Activated CD4-positive, alpha-beta T cell treated with anti-CD3 and anti-CD28 coated beads, Interleukin-2, amount 50 U/mL, for 4 hours (primary cell): ENCODE measurements at places on chromosomes 13 and 19.

GRCh38 chr19:49335071-49335783 lies at the start of gene CD37:
CD37 (plus strand) TSS chr19:49335406; CDS start chr19:49335541, 135 bp downstream.
- DNase-seq = peak; percentile 38

DNA sequence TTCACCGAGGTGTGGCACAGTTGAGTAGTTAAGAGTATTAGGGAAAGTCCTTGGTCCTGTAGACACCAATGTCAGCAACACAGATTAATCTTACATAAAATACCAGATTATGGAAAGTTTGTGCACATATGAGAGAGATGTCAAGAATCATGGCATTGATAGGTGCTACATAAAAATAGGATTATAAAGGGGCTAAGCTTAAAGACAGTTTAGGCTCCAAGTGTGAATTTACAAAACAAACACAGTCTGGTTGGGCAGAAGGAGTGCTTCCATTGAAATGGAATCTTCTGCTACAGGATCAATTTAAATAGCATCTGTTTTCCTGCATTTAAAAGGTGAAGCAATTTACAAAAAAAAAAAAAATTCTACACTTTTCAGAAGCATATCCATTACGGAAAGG lies 292.9 kb downstream of the DNAJC15 start:
- DNase-seq = no peak

- no peak for DNase-seq
Measured at GRCh38 chr13:113937527-113938180, 36.2 kb downstream of the C13orf46 start.

- no peak for DNase-seq
Measured at GRCh38 chr19:55300886-55301458, 17.2 kb downstream of the BRSK1 start.

GRCh38 chr19:1085676-1086442 lies 9.3 kb downstream of the POLR2E start:
- DNase-seq = no peak

- DNase-seq = no peak
Measured at GRCh38 chr19:2814426-2814825, 5.2 kb upstream of the ZNF554 start.

DNA sequence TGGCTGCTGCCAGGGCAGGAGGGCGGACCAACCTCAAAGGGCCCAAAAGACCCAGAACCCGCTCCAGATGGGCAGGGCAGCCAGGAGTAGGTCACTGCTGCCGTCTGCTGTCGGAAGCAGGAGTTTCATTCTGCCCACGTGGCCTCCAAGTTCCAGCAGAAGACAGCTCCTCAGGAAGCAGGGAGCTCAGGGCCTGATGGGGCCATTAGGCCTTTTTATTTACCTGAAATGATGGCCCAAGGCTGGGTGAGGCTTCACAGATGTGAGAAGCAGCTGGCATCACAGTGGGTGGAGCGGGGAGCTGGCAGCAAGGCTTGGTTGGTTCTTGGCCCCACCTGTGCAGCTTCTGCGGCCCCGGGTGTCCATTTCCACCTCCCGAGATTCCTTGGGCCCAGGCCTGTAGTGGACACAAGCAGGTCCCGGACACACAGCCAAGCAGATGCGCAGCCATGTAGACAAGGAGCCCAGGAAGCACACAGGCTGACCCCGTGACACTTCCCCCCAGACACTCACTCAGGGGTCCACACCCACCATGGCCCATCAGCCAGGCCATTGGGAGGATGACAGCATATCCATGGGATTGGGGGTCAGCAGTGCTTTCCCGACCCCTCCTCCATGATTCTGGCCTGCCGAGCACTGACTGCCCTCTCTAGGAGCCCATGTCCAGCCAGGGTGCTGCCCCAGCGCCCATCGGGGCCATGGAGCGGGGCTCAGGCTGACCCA lies 26.4 kb downstream of the C13orf46 start:
- no peak for DNase-seq

DNA sequence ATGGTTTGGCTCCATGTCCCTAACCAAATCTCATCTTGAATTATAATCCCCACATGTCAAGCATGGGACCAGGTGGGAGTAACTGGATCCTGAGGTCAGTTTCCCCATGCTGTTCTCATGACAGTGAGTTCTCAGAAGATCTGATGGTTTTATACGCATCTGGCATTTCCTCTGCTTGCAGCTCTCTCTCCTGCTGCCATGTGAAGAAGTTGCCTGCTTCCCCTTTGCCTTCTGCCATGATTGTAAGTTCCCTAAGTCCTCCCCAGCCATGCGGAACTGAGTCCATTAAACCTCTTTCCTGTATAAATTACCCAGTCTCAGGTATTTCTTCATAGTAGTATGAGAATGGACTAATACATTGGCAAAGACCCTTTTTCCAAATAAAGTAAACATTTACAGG lies 96.8 kb downstream of the TSHZ3 start:
- DNase-seq = no peak

GRCh38 chr13:95607366-95607765 lies 37.1 kb downstream of the DZIP1 start:
- no peak for DNase-seq

- no peak for DNase-seq
Measured at GRCh38 chr13:34419025-34419424, 523.0 kb upstream of the NBEA start.

- DNase-seq = no peak
Measured at GRCh38 chr19:18292462-18292809, 11.0 kb upstream of the JUND start.

- no peak for DNase-seq
Measured at GRCh38 chr13:105612541-105612940, 922.9 kb downstream of the EFNB2 start.

GRCh38 chr19:5292453-5292821 lies 48.2 kb downstream of the PTPRS start:
- peak; percentile 8 for DNase-seq

- no peak for DNase-seq
Measured at GRCh38 chr13:40777166-40777808, 6.3 kb upstream of the MRPS31 start.
